ENCODE measurements at places on chromosomes 13 and 19. TPM values are rescaled to one million over a fixed set of nuclear protein-coding genes. Genes with fewer than 3 reads are reported as not detected.

Gene ZNF324
- polyA plus RNA-seq, result 2.4 TPM

Gene LILRA5
- not detected for polyA plus RNA-seq

Gene TMC4
- polyA plus RNA-seq, result not detected

Gene ZNF541
- not detected for polyA plus RNA-seq

Data from Purkinje cell (primary cell).